ENCODE measurements at places on chromosomes 16 and 17.

DNA sequence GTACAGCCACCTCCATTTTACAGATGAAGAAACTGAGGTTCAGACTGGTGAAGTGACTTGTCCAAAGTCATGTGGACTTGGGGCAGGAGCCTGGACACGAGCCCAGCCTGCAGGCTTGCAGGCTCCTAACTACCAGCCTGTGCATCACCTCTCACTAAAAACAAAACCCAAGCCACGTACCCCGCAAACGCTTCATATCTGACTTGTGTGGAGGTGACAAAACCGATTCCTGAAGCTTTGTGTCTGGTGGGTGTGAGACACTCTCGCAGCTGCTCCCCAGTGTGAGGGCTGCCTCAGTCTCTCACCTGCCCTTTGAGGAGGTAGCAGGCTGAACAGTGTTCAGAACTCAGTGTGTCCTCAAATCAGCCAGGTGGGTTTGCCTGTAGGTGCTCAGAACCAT is 8.4 kb downstream of the HNF1B start:
- DNase-seq: no peak

DNA sequence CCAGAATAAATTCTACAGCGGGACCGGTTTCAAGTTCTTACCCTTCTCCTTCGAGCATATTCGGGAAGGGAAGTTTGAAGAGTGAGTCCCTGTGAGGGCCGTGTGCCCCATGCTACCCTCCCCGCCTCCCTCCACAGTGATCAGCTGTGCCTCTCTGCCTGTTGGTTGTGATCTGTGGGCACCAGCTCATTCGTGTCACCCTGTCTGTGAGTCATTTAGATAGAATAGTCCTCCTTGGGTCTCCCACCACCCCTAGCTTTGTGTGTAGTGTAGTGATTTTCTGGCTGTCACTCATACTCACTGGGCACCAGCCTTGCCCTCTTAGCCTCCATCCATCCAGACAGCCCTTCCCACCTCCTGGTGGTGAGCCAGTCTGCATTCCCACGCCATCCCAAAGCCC is 15.0 kb upstream of the NAGLU start:
- no peak for DNase-seq

GRCh38 chr16:886084-886543 is 84.7 kb downstream of the LMF1 start:
- DNase-seq: no peak

- DNase-seq: no peak
Measured at GRCh38 chr17:76537288-76537577, 276 bp downstream of the CYGB start.

All from cerebellar nuclear complex (tissue), 1 donor.